IMR-90 (cell line): ENCODE measurements at places on chromosomes 7 and 10. TPM values are rescaled to one million over a fixed set of nuclear protein-coding genes. Genes with fewer than 3 reads are reported as not detected.

DNA sequence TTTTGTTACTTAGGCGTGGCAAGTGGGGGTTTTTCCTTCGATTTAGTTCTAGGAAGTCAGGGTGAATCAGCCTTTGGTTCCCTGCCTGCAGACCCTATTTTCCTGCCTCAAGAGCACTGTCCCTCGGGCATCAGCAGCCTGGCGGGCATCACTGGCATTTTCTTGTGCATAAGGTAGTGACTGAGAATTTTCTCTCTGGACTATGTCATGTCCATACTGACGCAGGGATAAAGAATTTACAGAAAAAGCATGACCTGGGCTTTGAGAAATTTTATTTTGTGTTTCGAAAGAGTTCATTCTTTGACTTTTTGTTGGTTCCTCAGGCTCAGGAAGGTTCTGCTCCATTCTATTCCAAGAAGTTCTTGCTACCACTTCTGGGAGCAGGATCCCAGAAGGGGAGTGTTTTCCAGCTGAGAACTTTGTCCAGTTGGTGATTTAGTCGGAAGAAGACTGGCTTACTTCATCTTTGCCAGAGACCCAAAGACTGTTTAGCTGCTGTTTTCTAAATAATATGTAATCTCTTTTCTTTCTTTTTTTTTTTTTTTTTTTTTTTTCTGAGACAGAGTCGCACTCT lies 213.9 kb upstream of the SH2B2 start:
- DNase-seq, result peak; percentile 12

DNA sequence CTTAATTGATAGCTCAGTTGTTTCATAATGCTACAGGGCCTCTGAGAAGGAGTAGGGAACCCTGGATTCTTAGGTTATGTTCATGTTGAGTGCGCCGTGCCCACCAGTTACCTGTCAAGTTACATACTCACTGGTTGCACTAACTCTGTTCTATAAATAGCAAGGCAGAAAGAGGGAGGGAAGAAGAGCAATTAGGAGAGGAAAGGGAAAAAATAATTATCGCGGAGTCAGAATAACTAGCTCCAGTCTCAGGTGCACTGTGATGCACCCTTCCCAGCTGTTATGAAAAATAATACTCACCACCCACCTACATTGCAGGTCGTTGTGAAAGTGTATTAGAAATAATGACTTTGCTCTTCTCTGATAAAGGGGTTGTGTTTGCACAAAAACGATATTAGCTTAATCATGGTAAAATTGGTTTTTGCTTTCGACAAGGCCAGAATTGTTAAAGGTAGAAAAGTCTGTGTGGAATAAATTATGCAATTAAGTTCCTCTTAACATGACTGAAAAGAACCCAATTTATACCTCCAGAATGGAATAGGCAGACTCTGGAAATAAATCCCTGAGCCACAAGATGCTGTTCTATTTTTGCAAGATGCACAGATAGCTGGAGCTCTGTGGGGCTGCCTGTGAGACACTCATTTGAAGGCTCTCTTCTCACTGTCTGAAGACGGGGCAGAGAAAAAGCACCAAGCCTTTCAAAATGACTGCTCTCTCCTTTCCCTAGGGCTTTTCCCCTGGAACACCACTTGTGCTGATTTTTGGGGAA lies 137.6 kb upstream of the PITRM1 start:
- DNase-seq, result no peak

DNA sequence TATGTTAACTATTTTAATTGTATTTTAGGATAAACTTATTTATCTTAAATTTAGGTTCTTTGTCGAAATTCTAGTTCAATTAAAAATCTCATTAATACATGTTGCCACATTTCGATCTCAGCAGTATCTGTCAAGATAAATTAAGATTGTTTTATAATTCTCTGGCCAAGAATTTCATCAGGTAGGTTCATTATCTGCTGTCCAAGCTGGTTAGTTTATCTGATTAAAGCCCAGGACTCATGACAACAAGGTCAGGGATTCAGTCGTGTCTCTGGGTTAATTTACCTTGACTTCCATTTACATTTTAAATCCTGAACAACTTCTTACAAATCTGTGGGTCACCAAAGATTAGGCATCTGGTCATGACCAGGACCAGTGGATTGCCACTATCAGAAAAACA lies 7.6 kb downstream of the STEAP4 start:
- DNase-seq, result no peak

DNA sequence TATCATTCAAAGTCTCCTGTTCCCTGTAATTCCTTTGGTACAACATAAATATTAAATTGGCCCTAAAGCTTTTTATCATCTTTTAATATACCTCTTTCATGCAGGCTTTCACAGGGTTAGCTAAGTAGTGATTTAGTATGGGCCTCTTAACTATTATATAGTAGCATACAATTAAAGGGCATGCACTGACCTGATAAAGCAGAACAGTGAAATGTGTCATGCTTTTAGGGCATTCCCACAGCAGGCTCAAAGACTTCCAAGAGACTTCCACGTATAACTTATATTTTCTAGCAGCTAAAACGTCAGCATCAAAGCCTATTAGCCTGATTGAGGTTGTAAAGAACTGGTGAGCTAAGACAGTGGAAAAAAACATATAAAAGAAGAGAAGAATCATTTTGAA lies 35.3 kb downstream of the SAMD8 start:
- no peak for DNase-seq

DNA sequence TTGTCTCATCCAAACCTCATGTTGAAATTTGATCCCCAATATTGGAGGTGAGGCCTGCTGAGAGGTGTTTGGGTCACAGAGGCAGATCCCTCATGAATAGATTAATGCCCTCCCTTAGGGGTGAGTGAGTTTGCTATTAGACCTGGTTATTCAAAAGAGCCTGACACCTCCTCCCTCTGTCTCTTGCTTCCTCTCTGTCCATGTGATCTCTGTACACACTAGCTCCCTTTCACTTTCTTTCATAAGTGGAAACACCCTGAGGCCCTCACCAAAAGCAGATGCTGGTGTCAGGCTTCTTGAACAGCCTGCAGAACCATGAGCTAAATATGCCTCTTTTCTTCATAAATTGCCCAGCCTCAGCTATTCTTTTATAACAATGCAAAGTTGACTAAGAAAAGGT lies 447.1 kb downstream of the MDFIC start:
- DNase-seq, result no peak

DNA sequence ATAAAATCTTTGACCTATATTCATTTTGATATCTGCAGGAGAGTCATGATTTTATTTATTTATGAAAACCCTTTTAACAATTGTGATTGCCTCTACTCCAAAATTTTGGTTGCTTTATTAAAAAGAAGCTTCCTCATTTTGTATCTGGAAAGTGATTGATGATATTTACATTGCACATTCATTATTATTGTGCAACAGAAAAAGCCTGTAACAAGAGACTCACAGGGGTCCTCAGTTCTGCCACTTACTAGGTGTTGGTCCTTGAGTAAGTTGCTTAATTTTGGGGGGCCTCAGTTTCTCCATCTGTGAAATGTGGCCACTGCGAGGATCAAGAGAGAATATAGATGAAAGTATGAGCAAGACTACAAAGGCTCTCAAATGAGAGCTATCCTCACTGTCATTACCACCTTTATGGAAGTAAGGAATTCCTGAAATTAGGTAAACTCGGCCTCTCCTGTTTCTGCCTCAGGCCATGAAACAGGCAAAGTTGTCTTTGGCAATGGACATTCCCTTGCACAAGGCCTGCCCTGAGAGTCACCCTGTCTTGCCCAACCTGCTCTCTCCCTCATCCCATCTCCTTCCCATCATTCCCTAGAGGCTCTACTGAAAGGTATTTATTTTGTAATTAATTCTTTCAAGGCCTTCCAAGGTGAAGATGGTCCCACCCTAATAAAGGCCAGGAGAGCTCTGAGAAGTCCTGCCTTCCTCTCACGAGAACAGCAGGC lies 66.1 kb upstream of the ABLIM1 start:
- no peak for DNase-seq

DNA sequence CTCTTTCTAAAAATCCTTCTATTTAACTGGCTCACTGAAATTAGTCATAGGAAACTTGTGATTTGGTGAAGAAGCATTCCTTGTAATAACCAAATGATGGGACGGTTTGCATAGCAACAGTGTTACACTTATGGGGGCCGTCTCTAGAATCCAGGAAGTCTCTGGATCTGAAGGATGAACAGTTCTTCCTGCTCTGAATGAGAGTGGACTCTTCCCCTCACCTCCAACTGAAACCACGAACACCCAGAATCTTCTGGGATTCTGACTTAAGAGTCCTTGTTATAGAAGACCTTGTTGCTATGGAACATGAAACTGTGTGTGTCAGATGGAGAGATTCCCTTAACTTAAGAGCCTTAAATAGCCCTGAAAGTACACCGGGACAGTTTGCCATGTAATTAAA lies 23.2 kb downstream of the NOLC1 start:
- peak; percentile 85 for DNase-seq

SLC18A2 gene
- not detected in 2 replicates for polyA plus RNA-seq

ACSM6 gene
- polyA plus RNA-seq, result not detected in 2 replicates
